ENCODE measurements at places on chromosomes 5 and 9.

- DNase-seq, result no peak
Measured at GRCh38 chr5:176386491-176386890, 1.9 kb downstream of the NOP16 start.

- no peak for DNase-seq
Measured at GRCh38 chr5:142403583-142403982, 78.8 kb upstream of the SPRY4 start.

DNA sequence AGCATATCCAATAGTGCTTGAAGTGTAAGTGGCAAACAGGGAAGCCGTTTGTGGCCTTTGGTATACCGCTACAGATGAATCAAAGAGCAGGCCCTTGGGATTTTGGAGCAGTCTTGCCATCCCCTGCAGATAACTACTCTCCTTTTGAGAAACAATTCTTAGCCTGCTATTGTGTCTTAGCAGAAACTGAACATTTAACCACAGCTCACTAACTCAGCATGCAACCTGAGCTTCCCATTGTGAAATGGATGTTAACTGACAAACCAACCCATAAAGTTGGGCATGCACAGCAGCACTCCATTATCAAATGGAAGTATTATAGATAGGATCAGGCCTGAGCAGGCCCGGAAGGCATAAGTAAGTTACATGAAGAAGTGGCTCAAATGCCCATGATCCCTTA lies 315.3 kb upstream of the PTGER4 start:
- DNase-seq, result no peak

DNA sequence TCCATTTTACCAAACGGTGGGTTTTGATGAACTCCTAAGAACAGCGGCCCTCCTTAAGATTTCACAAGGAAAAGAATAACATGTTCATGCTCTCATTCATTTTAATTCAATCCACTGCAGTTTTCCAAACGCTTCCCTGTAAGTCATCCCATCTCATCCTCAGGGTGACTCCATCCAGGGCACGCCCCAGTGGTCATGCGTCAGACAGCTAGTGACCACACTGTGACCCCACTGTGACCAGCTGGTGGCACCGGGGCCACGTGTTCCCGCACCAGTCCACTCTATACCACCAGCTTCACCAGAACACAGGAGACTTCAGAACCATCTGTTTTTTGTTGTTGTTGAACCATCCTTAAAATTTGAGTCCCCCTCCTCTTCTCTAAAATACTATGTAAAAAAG lies 14.3 kb downstream of the ATPSCKMT start:
- DNase-seq, result no peak

- no peak for DNase-seq
Measured at GRCh38 chr9:405341-405740, 190.7 kb downstream of the DOCK8 start.

DNA sequence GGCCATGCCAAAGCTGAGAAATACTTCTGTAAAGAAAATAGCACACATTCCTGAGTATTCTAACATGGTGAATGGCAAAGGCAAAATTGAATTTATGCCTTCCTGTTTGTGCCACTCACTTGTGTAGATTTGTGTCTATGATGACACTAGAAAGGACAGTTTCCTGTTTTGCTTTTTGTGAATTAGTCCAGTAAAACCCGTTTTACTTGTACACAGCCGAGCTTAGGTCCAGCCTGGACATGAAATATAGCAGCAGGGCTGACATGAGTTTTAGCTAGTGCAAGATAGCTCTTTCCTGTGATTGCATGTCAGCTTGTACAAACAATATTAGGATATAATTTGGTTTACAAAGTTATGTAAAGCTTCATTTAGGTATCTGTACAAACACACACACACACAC lies 1891.7 kb upstream of the WWC1 start:
- DNase-seq, result no peak

DNA sequence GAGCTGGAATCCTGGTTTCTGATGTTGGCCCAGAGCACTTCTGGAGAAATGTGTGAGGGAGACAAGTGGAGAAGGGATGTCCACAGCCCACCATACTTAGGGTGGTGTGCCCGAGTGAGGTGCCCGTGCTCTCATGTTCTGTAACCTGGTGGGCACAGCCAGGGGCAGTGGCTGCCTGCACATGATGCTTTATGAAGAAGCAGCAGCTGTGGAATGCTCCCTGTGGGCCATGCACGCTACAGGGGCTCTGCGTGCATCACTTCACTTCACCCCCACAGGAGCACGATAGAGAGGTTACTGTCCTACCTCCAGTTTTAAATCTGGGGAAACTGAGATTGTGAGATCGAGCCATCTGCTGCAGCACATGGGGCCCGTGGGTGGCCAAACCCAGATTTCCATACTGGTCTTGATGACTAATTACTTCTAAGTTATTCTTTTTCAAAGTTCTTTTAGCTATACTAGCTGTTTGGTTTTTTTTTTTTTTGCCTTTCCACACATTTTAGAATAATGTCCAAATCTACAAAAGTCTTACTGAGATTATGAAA lies 441.6 kb downstream of the GADD45G start:
- no peak for DNase-seq

GRCh38 chr5:102834438-102834964 lies 79.4 kb downstream of the PAM start:
- no peak for DNase-seq

- DNase-seq, result peak; percentile 33
Measured at GRCh38 chr5:142716963-142717362, 31.1 kb upstream of the FGF1 start.

GRCh38 chr5:135188233-135188914 lies 154.3 kb upstream of the PITX1 start:
- DNase-seq, result no peak

GRCh38 chr9:136373300-136374182 lies at the start of gene CARD9:
TSS of gene CARD9 (minus strand) at chr9:136373669. CDS start at chr9:136372078, 1,591 bp downstream.
- no peak for DNase-seq

DNA sequence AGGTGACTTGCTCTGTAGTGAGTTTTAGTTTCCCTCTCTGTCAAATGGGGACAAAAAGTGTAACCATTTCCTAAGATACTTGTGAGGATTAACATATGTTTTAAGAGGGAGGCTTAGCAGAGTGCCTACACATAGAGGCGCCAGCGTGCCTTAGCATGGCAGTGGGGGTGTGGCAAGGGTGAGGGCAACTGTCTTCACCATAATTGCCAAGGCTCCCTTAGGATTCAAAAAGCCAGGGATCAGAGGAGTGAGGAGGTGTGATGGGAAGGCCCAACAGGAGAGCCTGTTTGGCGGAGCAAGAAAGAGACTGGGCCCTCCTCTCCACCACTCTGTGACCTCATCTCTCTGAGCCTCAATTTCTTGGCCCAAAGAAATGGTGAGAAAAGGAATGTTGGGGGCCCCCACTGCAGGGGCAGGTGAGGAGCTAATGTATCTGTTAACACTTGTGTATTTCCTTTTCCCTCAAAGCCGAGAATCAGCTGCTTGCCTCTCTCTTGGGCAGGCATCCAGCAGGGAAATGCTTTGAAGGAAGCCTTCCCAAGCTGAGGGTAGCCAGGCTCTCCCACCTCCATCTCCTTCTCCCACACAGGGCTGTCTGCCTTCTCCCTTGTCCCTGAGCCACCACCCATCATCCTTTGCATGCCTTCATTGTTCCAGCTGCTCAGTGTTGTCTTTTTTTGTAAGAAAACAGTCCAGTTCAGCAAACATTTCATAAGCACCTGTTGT lies 76.0 kb downstream of the DAB2IP start:
- no peak for DNase-seq

DNA sequence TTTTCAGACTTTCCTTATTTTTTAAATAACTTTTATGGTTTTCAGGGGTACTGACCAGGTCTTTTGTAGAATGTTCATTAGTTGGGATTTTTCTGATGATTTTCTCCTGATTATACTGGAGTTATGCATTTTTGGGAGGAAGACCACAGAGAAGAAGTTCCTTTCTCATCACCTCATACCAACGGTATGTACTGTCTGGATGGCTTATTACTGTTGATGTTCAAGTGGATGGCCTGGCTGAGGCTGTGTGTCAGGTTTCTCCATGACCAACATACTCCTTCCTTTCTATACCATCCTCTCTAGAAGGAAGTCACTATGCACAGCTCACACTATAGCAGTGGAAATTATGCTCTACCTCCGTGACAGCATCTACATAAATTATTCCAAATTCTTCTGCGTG lies 71.1 kb upstream of the NR3C1 start:
- DNase-seq, result no peak

- DNase-seq, result no peak
Measured at GRCh38 chr5:161507591-161507990, 38.9 kb downstream of the GABRB2 start.

GRCh38 chr5:180467028-180467975 lies 26.9 kb upstream of the CNOT6 start:
- DNase-seq, result no peak

DNA sequence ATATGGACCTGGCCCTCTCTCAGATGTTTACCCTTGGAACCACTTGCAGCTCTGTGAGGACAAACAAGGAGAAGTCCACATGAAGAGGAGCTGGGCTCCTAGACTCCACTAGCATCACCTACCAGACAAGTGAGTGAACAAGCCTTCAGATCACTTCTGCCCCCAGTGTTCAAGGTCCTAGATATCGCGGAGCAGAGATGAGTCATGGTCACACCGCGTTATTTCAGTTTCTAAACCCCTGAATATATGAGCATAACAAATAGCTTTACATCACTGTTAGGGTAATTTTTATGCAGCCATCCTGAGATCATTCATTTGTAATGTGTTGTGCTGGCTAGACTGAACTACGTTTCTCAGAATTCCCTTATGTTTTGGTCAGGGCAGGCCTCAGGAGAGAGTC lies 77.0 kb upstream of the DAP start:
- DNase-seq, result no peak

GRCh38 chr9:76456202-76456926 lies 2.6 kb upstream of the GCNT1 start:
- DNase-seq, result peak; percentile 55

- DNase-seq, result no peak
Measured at GRCh38 chr5:37740331-37741066, 99.3 kb downstream of the GDNF start.

DNA sequence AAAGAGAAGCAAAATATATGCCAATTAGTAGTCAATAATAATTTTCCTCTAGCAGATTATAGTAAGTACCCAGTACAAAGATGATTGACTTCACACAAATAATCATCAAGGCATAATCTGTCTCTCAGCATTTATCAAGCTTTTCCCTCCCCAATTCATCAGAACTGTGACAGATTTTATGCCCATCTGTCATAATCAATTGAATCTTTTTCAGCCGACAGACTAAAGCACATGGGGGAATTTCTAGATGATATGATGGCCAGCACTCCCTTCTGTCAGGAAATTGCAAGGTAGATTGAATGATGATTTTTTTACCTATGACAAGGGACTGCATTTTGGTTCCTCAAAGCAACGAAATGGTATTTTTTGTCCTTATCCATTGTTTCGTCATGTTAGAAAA lies 227.1 kb upstream of the CYLC2 start:
- no peak for DNase-seq

DNA sequence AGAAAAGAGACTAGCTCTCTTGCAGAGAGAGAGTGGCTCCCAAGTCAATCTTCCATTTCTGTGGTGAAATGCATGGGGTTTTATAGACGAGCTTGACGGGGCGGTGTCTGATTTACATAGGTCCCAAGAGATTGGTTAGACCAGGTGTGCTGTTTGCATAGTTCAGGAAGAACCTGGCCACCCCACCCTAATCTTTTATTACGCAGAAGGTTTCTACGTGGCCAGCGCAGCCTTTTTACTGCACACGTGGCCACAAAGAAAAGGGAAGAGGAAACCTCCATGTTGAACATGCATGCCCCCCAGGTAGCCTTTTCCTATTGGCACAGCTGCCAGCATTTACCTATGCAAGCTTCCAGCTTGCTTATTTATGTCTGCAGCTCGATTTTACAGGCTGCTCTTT lies 92.1 kb downstream of the CAVIN4 start:
- no peak for DNase-seq

DNA sequence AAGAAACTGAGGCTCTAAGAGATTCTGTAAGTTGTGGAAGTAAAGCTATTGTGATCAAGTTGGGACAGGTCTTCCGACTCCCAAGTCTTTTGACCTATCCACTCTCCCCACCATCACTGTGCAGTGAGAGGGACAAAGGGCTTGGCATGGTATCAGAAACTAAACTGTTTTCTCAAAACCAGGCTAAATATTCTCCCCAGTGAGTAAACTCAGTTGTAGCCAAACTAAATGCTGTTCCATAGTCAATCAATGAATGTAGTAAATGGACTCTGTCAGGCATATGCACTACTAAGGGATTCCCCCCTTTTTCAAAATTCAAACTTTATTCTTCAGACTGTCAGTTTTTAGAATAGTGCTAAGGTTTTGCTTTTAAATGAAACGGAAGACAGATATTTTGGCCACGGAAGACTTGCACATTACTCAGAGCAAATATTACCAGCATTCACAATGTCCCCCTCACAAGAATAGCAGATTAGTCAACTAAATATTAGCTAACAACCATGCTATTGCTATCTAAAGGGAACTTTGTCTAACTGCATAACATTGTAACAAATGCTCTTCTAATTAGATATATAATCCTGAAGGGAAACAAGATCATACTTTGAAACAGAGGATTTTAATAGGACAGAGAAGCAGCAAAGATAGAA lies 7.1 kb downstream of the PRKAA1 start:
- no peak for DNase-seq

- DNase-seq, result peak; percentile 66
Measured at GRCh38 chr9:115213818-115214334, 95.9 kb upstream of the TNC start.

DNA sequence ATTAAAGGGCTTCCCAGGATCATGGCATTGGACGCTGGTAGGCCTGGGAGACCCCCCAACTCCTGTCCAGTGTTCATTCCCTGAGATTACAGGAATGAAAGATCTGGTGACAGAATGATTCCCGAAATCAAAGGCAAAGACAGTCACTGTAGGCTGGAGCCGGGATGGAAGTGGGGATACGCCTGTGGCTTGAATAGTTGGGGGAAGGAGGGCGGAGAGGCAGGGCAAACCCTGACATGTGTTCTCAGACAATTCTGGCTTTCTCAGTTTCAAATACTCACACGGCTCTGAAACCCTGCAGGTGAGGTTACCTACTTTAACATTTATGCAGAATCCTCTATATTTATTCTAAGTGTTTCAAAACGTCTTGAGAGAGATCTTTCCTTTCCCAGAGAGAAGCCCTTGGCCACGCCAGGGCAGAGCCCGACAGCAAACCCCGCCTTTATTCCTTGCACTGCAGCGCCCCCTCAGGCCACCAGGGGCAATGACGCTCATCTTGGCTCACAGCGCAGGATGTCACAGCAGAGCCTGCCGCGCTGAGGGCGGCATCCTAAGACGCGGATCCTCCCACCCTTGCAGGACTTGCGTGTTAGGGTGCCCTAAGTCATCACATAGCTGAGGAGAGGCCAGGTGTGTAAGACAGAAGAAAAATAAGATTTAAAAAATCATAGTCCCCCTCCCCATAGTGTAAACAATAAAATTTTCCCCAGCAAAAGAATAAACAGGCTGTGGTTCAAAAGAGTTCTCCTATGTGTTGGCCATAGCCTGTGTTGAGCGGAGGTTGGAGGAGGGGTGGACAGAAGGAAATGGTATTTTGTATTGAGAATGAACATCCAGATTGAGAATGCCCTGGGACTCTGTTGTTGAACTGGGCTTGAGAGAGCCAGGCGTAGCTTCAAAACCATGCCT lies 284.5 kb downstream of the NTRK2 start:
- no peak for DNase-seq
